Activated CD4-positive, alpha-beta memory T cell treated with anti-CD3 and anti-CD28 coated beads, Interleukin-2, amount 10 ng/mL, durations not matched to agents 7 days and 5 days (primary cell): ENCODE measurements at places on chromosomes 12 and 14.

DNA sequence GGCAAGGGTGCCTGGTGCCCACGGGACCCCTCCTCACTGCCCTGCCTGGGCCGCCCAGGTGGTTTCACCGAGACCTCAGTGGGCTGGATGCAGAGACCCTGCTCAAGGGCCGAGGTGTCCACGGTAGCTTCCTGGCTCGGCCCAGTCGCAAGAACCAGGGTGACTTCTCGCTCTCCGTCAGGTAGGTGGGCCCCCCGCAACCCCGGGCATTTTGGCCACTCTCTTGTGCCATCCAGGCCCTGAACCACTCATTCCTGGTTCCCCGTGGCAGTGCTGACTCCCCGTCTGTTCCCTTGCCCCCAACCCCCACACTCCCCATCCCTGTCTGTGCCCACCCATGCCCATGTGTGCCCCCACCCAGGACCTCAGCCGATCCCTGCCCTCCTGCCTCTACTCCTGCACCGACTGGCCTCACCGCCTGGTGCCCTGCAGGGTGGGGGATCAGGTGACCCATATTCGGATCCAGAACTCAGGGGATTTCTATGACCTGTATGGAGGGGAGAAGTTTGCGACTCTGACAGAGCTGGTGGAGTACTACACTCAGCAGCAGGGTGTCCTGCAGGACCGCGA is 480 bp downstream of the PTPN6 start:
- DNase-seq: no peak
- peaks cover 51% of the 10 kb centered on the region for H3K36me3 ChIP-seq
- H3K4me3 ChIP-seq: peak overlapping the region; percentile 94
- peak overlapping the region; percentile 99 for H3K27ac ChIP-seq
- H3K4me1 ChIP-seq: peaks cover 79% of the 10 kb centered on the region

DNA sequence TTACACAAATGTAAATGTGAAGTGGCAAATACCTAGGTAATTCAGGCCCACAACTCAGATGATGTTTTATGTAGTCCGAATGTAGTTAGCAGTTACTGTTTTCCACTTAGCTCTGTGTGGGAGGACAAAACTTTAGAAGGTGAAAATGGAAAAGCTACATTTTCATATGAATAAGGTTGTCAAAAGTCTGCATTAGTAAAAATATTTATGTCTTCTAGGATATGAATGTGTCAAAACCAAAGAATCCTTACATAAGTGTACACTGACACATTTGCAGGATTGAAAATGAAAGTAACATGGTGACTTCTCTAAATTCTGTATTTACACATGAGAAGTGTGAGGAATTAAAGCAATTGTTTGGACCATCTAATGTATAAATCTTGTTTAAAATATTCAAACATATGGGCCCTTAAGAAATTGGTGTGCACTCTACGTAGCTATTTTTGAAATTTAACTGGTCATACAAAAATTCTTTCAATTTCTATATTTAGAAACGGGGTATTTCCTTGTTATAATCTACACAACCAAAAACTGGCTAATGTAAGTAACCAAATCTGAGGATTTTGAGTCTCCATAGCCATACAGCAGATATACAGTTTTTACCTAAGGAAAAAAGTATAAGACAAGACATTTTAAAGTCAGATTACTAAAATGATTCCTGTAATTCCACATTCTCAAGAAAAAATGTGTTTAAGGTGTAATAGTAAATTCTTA is 5.4 kb downstream of the CDKN1B start:
- no peak for DNase-seq
- peaks cover 14% of the 10 kb centered on the region for H3K4me1 ChIP-seq
- peak overlapping the region; percentile 99 for H3K27ac ChIP-seq
- H3K4me3 ChIP-seq: peak overlapping the region; percentile 89
- peaks cover 79% of the 10 kb centered on the region for H3K36me3 ChIP-seq

DNA sequence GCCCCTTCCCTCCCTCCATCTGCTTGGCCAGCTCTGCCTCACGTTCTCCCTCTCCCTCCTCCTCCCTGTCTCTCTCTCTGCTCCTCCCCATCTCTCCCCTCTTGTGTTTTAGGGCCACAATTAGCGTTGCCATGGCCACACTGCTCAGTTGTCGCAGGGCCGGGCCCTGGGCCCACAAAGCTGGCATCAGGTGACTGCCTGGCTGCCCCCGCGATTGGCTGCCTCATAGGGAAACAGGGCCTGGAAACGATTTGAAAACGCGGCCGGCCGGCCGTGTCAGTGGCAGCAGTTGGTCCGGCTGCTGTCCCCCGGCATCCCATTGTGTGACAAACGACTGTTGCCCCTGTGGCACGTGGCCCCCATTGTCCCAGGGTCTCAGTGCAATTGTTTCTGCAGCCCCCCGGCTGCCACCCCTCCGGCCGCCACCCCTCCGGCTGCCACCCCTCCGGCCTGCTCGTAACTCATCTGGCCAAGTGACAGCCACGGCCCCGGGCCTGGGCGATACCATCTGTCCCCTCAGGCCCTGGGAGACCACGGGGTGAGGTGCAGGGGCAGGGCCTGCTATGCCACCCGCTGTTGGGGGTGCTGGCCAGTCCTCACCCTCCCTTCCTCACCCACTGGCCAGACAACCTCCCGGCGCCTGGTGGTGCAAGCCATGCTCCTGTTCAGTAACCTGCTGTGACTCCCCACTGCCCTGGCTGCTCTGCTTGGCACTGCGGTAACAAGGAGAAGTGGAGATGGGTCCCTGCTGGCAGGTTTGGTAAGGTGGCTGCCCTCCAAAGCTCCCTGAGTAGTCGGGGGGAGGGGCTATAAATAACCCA is 17.4 kb downstream of the FOXN4 start:
- DNase-seq: no peak
- H3K27me3 ChIP-seq: peaks cover 7% of the 10 kb centered on the region
- no peak overlapping the region for H3K4me3 ChIP-seq

DNA sequence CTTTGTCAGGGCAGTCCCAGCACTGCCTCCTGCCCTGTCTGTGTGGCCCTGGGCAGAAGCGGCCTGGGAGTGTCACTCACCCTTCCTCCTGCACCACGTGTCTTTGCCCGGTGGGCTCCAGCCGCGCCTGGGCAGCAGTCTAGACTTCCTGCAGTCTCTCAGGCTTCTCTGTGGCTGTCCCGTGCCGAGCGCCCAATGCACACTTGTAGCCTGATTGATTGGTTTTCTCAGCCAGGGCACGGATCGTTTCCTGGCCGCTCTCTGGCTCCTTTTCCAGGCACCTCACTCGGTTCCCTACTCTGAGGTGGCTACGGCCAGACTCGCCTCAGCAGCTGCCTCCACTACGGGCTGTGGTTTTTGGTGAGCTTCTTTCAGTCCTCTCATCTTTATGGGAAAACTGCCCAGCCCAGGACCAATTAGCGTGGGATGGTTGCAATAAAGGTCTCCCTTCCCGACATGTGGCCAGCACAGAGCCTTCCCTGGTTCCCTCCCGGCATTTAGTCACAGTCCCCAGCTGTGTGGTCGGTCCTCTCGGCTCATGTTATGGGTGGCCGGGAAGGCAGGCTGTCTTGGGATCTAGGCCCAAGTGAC is 133.1 kb downstream of the CACNA1C start:
- H3K27me3 ChIP-seq: peaks cover 8% of the 10 kb centered on the region
- no peaks in the 10 kb centered on the region for H3K36me3 ChIP-seq
- no peak overlapping the region for H3K27ac ChIP-seq
- no peak for DNase-seq
- H3K4me3 ChIP-seq: no peak overlapping the region
- H3K4me1 ChIP-seq: no peaks in the 10 kb centered on the region

DNA sequence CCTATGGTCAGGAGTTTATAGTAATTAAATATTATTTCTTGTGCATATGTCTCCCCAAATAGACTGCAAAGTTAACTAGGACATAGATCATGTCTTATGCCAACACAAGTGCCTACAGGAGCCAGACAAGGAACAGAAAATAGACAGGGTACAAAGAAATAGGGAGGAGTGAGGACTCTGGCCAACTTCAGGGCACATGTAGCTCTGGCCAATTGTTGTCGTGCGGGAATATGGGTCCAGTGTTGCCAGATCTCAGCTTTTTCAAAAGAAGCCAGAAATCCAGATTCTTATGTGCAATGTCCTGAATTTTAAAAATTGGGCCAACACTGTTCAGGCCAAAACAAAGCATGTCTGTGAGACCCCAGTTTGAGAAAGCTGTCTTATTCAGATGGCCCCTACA is 68.7 kb downstream of the RFX4 start:
- no peaks in the 10 kb centered on the region for H3K36me3 ChIP-seq
- no peak for DNase-seq
- no peaks in the 10 kb centered on the region for H3K4me1 ChIP-seq
- no peak overlapping the region for H3K27ac ChIP-seq
- H3K27me3 ChIP-seq: peaks cover 8% of the 10 kb centered on the region
- no peak overlapping the region for H3K4me3 ChIP-seq

DNA sequence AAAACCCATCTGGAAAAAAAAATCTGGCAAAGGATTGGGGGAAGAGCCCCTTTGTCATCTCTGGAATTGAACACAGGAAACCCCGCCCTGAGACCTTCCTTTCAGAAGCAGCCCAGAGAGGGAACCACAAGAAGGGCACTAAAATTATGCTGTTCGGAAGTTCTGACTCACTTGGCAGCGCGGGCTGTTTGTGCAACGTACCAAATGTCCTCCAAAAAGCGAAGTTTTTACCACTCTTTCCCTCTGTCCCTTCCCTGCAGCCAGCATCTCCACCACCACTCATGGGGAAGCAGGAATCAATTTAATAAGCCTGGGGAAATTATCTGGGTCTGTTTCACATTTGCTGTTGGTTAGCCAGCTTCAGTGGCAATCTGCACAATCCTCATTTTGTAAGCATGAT is 3.2 kb upstream of the SYNE3 start:
- peaks cover 18% of the 10 kb centered on the region for H3K36me3 ChIP-seq
- peak overlapping the region; percentile 99 for H3K27ac ChIP-seq
- peak overlapping the region; percentile 57 for H3K4me3 ChIP-seq
- no peaks in the 10 kb centered on the region for H3K27me3 ChIP-seq
- DNase-seq: peak; percentile 82
